ENCODE measurements at places on chromosomes 6 and 20. TPM values are rescaled to one million over a fixed set of nuclear protein-coding genes. Genes with fewer than 3 reads are reported as not detected.
A peak's percentile ranks its signal among the peaks of the same experiment; 100 is the strongest.

GRCh38 chr20:47792021-47792618 lies 6.8 kb upstream of the SULF2 start:
- H3K4me3 ChIP-seq: no peak overlapping the region
- H3K36me3 ChIP-seq: no peaks in the 10 kb centered on the region
- H3K27ac ChIP-seq: peak overlapping the region; percentile 83
- peak; percentile 93 for ATAC-seq

DNA sequence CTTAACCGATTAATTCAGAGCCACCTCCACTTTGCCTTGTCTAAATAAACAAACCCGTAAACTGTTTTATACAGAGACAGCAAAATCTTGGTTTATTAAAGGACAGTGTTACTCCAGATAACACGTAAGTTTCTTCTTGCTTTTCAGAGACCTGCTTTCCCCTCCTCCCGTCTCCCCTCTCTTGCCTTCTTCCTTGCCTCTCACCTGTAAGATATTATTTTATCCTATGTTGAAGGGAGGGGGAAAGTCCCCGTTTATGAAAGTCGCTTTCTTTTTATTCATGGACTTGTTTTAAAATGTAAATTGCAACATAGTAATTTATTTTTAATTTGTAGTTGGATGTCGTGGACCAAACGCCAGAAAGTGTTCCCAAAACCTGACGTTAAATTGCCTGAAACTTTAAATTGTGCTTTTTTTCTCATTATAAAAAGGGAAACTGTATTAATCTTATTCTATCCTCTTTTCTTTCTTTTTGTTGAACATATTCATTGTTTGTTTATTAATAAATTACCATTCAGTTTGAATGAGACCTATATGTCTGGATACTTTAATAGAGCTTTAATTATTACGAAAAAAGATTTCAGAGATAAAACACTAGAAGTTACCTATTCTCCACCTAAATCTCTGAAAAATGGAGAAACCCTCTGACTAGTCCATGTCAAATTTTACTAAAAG lies 2.7 kb downstream of the FOXC1 start:
- H3K27ac ChIP-seq: no peak overlapping the region
- H3K27me3 ChIP-seq: peaks cover 86% of the 10 kb centered on the region
- peak overlapping the region; percentile 51 for H3K4me3 ChIP-seq
- H3K4me1 ChIP-seq: peaks cover 64% of the 10 kb centered on the region
- H3K36me3 ChIP-seq: no peaks in the 10 kb centered on the region

DNA sequence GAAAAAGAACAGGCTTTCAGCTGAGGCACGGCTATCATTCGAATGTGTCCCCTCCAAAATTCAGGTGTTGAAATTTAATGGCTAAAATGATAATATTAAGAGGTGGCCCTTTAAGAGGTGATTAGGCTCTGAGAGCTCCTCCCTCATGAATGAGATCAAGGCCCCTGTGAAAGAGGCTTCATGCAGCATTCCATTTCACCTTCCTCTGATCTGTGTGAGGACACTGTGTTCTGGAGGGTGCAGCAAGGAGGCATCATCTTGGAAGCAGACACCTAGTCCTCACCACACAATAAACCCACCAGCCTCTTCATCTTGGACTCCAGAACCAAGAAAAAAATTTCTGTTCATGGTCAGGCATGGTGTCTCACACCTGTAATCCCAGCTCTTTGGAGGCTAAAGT lies 56.4 kb downstream of the PPP1R14C start:
- H3K27me3 ChIP-seq: no peaks in the 10 kb centered on the region
- no peak overlapping the region for H3K27ac ChIP-seq
- no peak for ATAC-seq

- H3K27me3 ChIP-seq: no peaks in the 10 kb centered on the region
- ATAC-seq: no peak
- no peak overlapping the region for H3K4me3 ChIP-seq
- H3K4me1 ChIP-seq: no peaks in the 10 kb centered on the region
- no peak overlapping the region for H3K27ac ChIP-seq
- no peaks in the 10 kb centered on the region for H3K36me3 ChIP-seq
Measured at GRCh38 chr6:42423244-42423643, 28.5 kb downstream of the TRERF1 start.

GRCh38 chr6:91569071-91569470 lies 982.2 kb upstream of the MAP3K7 start:
- H3K27ac ChIP-seq: no peak overlapping the region
- ATAC-seq: no peak
- H3K27me3 ChIP-seq: no peaks in the 10 kb centered on the region
- H3K4me1 ChIP-seq: no peaks in the 10 kb centered on the region

GRCh38 chr6:151136141-151136755 lies 103.5 kb upstream of the AKAP12 start:
- H3K27me3 ChIP-seq: no peaks in the 10 kb centered on the region
- H3K36me3 ChIP-seq: no peaks in the 10 kb centered on the region

GRCh38 chr6:156933201-156934068 lies 156.3 kb downstream of the ARID1B start:
- no peak overlapping the region for H3K4me3 ChIP-seq
- peaks cover 48% of the 10 kb centered on the region for H3K4me1 ChIP-seq
- no peaks in the 10 kb centered on the region for H3K27me3 ChIP-seq
- H3K27ac ChIP-seq: no peak overlapping the region

DNA sequence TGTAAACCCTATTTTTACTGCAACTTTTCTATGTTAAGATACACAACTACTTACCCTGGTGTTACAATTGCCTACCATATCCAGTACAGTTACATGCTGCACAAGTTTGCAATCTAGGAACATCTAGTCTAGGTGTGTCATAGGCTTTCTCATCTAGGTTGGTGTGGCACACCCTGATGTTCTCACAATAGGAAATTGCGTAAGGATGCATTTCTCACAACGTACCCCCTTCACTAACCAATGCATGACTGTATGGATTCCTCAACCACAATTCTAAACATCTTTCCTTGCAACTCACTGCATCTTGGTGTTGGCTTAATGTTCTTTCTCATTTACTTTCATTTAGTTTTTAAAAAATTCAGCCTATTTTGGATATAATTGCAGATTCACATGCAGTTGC lies 31.6 kb downstream of the GJA10 start:
- H3K4me1 ChIP-seq: no peaks in the 10 kb centered on the region
- no peaks in the 10 kb centered on the region for H3K36me3 ChIP-seq
- H3K4me3 ChIP-seq: no peak overlapping the region
- no peak overlapping the region for H3K27ac ChIP-seq

DNA sequence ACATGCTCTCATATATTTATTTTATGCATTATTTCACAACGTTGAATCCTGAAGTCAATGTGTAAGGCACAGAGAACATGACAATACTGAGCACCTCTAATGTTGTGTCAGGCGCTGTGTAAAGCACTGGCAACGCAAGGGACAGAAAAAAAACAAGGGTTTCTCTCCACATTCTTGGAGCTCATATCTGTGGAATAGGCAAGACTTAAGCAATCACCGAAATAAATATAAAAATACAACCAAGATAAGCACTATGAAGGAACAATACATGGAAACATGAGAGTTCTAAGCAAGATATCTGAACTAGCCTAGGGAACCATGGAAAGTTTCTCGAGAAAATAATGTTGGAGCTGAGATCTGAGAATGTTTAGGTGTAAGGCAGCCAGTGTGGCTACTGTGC lies 1.7 kb upstream of the DST start:
- H3K27ac ChIP-seq: no peak overlapping the region
- H3K4me3 ChIP-seq: no peak overlapping the region
- peaks cover 61% of the 10 kb centered on the region for H3K36me3 ChIP-seq
- ATAC-seq: no peak

GRCh38 chr6:125132058-125132457 lies 21.5 kb upstream of the TPD52L1 start:
- no peaks in the 10 kb centered on the region for H3K36me3 ChIP-seq
- ATAC-seq: no peak
- H3K27me3 ChIP-seq: no peaks in the 10 kb centered on the region
- H3K4me1 ChIP-seq: no peaks in the 10 kb centered on the region
- H3K27ac ChIP-seq: no peak overlapping the region

DNA sequence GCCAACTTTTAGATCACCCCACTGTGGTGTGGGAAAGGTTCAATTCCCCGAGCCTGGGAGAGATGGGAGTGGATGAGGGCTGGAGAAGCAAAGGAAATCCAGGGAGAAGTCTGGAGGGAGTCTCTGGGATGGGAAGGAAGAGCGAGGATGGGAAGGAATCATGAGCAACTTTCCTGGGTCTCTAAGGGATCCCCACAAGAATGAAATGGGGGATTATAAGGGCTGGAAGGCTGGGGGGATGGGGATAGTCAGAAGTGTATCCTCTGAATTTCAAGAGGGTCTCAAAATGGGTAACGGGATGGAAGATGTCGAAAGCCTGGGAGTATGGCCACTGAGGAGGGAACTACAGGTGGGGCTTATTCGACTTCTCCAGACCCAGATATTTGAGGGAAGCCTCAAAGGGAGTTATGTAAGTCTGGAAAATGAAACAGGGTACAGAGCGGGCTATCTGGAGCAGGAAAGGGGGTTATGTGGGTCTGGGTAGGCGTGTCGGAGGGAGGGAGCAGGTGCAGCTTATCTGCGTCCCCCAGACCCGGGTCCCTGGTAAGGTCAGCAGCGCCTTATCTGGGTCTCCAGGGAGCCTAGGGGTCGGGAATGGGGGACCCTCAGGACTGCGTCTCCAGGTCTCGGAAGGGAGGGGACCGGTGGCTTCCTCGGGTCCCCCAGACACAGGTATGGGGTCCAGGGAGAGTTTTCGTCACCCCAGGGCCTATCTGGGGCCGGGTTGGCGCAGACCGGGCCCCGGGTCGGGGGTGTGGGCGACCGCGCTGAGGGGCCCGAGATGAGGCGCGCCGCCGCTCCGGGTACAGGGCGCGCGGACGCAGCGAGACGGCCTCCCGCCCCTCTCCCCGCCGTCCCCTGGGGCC lies 550 bp downstream of the PLAGL2 start:
- peaks cover 23% of the 10 kb centered on the region for H3K36me3 ChIP-seq
- H3K27ac ChIP-seq: peak overlapping the region; percentile 89
- peaks cover 16% of the 10 kb centered on the region for H3K4me1 ChIP-seq
- H3K4me3 ChIP-seq: peak overlapping the region; percentile 91

DNA sequence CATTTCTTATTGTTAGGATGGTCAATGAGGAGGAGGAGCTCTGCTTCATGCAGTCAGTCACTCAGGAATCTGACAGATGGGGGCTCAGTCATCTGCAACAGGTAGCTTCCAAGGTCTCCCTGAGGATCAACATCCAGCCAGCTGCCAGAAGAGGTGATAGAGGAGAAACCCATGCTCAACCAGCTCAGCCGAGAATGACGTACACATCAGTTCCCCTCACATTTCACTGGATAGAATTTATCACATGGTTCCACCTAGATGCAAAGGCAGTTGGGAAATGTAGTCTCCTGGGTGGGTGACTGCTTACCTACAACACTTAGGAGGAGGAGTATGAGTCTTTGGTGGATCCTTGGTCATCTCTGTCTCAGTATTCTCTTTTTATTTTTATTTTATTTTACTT lies 144.5 kb downstream of the CEBPB start:
- H3K4me1 ChIP-seq: no peaks in the 10 kb centered on the region
- no peaks in the 10 kb centered on the region for H3K27me3 ChIP-seq
- ATAC-seq: no peak

DNA sequence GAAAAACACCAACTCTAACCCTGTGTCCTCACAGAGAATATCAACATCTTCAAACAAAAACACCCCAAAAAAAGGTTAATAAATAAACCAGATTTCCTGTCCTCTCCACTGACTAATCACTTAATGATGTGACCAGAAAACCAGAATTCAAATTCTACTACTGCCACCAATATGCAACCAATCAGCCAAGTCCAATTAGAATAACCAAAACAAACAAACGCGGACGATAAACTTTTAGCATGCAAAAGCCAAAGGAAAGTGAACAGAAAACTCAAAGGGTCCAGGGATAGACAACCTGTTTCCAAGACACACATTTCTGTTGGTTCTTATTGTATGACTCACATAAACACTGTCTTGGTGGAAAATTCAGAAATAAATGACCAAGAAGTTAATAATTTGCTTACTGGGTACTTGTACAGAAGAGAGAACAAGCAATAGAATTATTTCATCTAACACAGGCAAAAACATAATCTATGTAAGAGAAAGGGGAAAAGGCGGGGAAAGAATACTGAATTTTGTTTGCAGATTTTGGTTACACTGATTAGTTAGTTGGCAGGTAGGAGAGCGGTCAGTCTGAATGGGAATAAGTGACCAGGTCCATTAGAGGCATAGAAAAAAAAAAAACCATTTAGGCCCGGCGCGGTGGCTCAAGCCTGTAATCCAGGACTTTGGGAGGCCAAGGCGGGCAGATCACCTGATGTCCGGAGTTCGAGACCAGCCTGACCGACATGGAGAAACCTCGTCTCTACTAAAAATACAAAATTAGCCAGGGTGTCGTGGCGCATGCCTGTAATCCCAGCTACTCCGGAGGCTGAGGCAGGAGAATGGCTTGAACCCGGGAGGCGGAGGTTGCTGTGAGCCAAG lies 34.1 kb downstream of the HFE start:
- no peak for ATAC-seq
- H3K36me3 ChIP-seq: no peaks in the 10 kb centered on the region
- H3K4me3 ChIP-seq: no peak overlapping the region
- H3K27me3 ChIP-seq: no peaks in the 10 kb centered on the region
- peaks cover 8% of the 10 kb centered on the region for H3K4me1 ChIP-seq

DNA sequence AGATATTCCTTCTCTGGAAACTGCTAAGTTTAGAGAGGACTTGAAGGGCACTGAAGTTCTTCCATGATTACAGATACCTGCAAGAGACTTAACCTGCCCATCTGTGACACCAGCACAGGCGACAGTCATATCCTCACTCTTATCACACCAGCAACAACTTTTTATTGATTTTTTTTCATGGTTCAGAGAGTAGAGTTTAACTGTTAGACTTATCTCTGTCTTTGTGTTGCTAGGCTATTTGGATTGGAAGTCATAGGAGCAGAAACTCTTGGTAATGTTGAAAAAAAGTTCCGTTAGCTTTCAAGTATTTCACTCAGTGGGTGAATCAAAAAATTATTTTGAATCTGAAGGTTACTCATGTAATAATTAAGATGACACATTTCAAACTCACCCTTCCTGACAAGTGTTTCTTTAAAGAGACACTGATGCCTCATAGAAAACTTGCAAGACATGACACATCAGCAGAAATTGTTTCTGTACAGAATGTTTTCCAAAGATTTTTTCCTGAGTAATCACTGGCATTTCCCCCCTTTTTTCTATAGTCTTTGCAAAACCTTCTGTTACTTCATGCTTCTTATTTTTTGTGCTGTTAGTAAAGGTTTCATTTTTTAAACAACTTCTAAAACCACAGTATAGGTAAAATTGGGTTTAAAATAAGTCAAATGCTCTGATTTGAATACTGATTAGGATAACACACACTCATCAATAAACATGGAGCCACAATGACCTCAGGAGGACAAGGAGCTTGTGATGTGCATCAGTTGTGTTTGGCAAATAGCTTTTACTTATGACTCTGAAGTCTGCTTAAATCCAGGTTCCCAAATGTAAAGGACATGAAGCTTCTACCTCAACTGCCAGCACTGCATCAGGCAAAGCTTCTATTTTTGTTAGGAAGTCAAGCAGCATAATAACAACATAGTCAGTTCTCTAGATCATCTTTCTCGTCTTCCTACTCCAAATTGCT lies 252.9 kb upstream of the MAN1A1 start:
- H3K27ac ChIP-seq: no peak overlapping the region
- H3K36me3 ChIP-seq: no peaks in the 10 kb centered on the region
- H3K4me3 ChIP-seq: no peak overlapping the region
- no peaks in the 10 kb centered on the region for H3K27me3 ChIP-seq

PRRT1 gene
- 3.0 TPM for total RNA-seq

SLC22A2 gene
- total RNA-seq: not detected

NCOA5 gene
- total RNA-seq: 26.5 TPM

All from gastroesophageal sphincter (tissue), 4 donors.